ENCODE measurements at places on chromosomes 16 and 17.

DNA sequence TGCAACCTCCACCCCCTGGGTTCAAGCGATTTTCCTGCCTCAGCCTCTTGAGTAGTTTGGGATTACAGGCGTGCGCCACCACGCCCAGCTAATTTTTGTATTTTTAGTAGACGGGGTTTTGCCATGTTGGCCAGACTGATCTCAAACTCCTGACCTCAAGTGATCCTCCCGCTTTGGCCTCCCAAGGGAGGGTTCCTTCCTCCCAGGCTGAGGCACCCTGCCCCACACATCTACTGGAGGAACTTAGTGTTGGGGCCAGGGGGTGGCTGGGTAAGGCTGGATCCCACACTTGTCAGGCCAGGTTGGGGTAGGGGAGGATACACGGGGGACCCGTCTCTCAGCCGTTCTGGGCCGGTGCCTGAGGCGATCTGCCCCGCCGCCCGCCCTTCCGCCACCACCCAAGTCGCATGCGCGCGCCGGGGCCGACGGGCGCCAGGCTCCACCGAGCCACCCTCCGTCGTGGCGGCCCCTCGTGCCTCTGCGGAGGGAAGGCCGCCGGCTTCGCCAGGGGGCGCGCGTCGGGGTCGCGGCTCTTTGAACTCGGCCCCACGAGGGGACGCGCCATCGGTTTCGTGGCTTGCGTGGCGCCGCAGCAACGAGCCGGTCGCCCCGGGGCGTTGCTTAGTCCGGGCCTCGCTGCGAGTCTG lies 15.9 kb downstream of the GRB7 start:
- no peak for DNase-seq

GRCh38 chr17:28081467-28081866 lies 39.0 kb downstream of the NLK start:
- no peak for DNase-seq

DNA sequence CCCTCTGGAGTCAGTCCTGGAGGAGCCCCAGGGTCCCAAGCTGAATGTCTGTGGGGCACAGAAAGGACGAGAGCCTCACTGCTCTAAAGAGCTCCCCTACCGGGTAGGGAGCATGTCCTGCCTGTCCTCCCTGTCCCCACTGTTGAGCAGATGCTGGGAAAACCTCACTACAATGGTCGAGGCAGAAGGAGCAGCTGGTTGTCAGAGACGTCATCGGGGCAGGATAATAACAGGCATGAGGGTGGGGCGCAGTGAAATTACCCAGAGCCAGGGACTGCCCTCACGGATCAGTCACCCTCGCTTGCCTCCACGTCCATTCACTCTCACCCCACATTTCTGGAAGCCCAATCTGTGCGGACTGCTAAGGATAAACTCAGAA lies 538 bp downstream of the TM4SF5 start:
- DNase-seq: no peak

DNA sequence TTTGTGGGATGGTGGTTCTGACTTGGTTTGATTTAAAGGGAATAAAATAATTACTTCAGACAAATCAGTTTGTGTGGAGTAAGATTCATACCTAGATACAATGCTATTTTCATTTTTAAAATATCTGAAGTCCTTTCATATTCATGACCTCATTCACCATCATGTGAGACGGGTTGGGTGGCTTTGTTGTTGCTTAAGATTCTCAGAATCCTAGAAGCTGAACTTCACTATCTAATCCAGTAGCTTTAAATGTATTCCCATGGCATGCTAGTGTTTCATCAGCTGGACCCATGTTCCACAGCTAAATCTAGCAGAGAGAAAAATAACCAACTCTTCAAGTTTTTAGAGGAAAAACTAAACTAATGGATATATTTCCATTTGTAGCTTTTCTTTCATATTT lies 2.7 kb upstream of the AMFR start:
- no peak for DNase-seq

DNA sequence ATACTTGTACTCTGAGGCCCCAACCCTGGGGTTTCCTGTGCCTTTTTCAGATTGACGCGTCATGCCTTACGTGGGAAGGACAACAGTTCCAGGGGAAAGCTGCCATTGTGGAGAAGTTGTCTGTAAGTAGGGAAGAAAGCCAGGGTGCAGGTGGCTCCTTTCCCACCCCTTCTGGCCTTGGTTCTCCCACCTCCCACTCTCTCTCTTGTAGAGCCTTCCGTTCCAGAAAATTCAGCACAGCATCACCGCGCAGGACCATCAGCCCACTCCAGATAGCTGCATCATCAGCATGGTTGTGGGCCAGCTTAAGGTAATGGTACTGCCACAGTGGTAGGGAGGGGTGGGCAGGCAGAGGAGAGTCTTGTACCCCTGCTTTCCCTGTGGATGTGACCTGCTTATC lies 4.6 kb upstream of the EDC4 start:
- no peak for DNase-seq

DNA sequence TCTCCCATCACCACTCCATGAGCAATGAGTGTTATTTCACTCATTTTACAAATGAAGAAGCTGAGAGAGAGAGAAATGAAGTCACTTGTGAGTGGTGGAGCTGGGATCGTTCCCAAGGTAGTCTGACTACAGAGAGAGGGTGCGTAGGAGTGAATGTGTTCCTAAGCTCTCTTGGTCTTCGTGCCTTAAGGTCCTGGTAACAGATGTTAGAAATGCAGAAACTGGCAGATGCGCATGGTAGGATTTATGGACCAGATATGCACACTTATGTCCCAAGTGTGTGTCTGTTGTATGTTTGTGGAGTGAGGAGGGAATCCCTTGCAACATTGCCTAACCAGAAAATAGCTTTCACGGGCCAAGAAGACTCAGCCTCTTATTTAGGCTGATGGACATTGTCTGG lies 93.2 kb upstream of the ZNF469 start:
- DNase-seq: no peak
